ELR (cell line): ENCODE measurements at places on chromosomes 5 and 9.
A peak's percentile ranks its signal among the peaks of the same experiment; 100 is the strongest.

DNA sequence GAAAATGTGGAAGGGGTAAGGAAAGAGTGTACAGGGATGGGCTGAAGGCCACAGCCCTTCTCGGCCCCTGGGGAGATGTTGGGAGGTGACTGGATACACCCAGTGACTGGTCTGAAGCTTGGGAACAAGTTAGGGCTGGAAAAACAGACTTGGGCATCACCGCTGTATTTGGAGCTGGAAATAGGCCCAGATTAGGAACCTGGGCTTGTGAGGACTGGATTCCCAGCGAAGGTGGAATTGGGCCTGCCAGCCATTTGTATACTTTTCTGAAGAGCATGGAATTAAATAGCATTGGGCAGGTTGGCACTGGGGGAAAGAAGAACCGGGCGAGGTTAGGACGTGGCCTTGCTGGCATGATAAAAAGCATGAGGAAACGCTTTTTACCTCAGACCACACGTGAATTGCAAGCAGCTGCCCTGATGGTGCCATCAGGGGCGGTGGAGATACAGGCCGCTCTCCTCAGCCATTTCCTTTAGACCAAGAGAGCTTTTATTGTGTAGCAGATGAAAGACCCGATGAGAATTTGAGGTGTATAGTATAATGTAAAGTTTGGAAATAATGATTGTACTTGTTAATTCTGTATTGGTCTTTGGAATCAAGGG lies 37.8 kb downstream of the OTULIN start:
- no peak for DNase-seq

- no peak for DNase-seq
These were observed 81.6 kb downstream of the PTCH1 start for GRCh38 chr9:95435074-95435728.

- no peak for DNase-seq
These were observed 661.1 kb downstream of the PTPRD start for GRCh38 chr9:9951556-9952160.

DNA sequence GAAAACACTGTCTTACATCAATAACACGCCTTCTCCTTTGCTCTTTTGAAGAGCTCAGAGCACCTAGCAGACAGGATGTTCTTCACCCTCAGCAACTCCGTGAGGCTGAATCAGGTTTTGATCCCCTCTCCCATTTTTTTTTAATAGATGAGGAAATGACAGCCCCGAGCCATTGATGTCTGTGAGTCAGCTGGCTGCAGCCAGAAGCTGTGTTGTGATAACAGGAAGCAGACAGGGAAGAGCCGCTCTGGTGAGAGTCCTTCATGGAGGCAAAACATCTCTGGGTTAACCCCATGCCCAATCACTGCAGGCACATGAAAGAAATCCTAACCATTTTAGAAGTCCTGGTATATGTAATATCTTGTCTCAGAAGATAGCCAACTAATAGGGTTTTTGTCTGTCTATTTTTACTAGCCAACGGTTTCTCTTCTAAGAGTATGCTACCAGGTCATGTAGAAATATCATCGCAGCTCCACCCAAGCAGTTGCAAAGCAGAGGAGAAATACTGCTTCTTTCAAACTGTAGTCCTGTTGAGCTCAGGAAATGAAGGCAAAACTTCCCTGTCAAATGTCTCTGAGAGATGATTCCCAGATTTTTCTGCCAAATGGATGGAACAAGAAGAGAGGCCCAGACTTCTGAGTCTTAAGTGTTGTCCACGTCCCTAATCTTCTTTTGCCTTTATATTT lies 568.9 kb downstream of the CCDC171 start:
- peak; percentile 82 for DNase-seq

- DNase-seq: no peak
These were observed 154.3 kb downstream of the PHF2 start for GRCh38 chr9:93730648-93731047.

DNA sequence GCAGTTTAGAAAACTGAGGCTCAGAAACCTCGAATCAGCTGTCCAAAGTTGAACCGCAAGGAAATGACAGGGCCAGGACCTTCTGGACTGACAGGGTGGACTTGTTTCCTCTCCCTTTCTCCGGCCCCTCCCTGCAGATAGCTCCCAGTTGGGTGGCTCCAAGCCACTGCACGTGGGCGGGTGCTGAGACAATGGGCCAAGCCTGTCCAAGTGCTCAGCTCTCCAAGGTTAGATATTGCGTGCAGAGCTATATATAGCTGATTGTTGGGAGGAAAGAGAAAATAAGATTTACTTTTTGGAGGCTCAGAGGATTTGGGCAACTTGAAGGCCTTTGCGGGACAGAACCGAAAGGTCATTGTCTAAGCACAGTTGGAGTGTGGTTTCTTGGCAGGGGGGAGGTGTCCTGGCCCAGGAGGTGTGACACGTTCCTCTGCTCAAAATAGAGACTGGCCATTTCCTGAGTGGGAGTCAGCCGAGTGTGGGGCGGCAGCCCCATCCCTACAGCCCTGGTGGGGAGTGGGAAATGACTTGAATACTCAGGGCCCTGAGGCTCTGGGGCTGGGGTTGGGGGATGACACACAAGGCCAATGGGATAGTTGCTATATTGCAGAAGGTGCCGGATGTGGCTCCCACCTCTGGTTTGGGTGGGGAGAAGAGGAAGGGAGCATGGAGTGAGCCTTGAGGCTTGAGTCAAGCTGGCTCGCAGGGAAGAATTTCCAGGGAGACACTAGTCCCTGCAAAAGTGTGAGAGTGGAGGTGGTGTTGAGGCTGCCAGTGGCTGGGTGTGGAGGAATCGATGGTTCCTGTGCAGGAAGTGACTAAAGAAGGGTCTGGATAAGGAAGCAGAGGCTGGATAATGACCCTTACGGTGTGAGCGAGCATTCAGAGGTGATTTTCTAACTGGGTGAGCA lies 44.4 kb upstream of the SMAD5 start:
- DNase-seq: no peak

DNA sequence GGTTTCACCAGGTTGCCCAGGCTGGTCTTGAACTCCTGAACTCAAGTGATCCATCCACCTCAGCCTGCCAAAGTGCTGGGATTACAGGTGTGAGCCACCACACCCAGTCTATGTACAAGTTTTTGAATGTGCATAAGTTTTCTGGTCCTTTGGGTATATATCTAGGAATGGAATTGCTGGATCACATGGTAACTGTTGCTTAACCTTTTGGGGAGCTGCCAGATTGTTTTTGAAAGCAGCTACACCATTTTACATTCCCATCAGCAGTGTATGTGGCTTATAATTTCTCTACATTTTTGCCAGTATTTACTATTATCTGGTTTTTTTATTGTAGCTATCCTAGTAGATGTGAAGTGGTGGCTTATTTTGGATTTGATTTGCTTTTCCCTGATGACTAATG lies 8.9 kb upstream of the LNPEP start:
- no peak for DNase-seq

DNA sequence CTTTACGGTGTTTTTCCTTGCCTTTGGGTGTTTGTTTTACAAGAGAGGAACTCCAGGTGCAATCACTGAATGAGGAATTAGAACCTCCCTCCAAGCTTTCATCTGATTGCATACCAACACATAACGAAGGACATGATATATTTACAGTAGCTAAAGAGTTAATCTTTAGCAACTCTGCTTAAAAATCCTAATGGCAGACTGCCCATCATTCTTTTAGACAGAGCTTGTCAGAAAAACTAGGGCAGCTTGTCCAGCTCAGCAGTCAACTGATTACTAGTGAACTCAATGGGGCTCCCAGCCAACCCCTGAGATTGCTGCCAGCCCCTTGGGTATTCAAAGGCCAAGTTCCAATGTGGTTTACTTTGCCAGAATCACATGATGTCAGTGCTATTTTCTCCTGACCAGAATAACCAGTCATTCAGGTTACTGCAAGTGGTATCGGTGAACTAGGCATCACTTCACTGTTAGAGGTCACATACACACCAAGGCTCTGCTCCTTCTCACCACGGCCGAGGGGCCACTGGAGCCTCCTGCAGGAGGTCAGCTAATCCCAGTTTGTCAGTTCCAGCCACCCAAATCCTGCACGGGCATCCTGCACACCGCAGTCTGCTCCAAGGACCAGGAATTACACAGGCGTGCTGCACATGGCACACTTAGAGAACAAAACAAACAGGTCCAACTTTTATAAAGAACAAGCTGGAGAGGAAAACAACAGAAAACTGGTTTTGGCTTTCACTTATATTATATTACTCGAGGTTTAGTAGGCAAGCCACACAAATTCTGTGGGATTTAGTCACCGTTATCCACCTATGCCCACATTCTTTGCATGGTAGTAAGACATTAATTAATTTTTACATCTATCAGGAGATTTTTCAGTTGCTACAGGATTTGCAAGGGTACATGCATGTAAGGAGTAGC lies 62.5 kb downstream of the NFIB start:
- peak; percentile 23 for DNase-seq

GRCh38 chr5:120252839-120253238 lies 211.3 kb upstream of the PRR16 start:
- peak; percentile 54 for DNase-seq

DNA sequence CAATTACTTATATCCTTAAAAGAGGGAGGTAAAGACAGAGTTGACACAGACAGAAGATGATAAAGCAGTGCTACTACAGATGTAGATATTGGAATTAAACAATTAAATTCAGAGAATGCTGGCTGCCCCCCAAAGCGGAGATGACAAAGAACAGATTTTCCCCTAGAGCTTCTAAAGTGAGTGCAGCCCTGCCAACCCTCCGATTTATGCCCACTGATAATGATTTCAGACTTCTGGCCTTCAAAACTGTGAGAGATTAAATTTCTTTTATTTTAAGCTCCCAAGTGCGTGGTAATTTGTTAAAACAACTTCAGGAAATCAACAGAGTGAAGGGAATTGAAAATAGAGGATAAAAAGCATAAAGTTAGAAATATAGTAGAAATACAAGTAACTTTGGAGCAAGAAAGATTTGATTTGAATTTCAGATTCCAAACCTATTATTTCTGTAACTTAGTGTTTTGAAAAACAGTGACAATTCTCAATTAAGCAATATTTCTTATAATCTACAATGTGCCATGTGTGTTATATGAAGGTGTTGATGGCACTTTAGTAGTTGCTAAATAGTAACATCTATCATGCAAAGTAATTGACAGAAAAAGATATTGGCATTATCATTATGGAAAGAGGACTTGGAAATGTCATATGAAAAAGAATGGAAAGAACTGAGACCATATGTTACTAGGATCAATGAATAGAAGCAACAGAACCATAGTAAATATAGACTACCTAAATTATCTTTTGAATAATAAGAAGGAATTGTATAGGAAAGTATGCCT lies 946.4 kb upstream of the PTPRD start:
- DNase-seq: no peak

- DNase-seq: peak; percentile 79
These were observed 118.7 kb upstream of the CCDC112 start for GRCh38 chr5:115415143-115415491.

DNA sequence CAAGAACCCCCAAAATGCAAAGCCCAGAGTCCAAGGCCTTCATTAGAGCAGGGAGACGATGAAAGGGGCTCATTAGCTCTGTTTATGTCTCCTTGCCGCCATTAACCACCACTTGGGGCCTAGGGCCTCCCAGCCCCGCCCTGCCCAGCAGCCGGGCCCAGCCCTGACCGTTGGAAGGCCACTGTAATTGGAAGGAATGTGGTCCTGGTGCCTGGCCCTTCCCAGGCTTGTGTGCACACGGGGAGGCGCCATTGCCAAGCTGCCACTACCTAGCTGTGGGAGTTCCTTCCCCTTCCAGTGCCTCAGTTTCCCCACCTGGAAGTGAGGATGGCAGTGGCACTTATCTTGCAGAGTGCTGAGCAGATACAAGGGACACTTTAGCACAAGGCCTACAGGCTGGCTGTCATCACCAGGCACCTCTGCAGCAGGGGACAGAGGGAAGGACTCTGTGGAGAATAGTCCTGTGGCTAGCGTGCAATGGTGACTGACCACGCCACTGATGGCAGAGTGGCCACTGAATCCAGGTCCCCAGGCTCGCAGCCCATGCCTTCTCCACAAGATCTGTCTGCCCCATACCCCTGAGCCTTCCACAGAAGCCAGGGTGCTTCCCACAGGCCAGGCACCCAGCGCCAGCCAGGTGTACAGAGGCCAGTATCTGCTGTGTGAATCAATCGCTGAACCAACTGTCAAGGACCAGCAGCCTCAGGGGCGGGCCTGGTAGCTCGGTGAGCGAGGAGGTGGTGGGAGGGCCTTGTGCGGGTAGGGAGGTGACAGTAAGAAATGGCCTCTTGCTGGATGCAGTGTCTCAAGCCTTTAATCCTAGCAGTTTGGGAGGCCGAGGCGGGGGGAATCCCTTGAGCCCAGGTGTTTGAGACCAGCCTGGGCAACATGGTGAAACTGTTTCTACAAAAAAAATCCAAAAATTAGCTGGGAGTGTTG lies 20.8 kb downstream of the GBGT1 start:
- no peak for DNase-seq

DNA sequence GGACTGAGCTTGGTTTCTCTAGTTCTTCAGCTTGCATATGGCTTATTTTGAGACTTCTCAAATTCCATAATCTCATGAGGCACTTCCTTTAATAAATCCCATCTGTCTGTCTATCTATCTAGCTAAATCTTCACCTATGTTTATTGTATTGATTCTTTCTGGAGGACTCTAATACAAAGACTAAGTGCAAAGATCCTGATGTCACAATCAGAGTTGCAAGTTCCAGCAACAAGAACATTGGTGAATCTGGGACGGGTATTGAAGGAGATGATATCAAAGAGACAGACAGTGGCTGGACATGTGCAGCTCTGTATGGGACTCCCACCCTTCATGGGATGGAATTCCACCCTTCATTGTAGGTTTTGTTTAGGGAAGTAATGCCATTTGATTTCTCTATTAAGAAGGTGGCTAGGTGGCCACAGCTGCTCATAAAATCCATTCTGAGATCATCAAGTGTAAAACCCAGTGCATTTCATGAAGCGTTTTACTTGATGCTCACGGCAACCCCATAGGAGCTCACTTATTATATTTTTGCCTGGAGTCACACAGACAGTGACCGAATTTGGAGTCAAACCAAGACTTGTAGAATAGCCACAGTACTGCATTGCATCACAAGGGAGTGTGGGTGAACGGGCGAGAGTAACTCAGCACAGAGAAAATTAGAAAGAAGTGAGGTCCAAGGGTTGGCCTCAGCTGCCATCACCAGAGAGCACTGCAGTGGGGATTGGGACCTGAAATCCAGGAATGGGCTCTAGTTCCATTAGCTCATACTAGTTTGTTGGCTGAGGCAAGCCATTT lies 24.9 kb downstream of the TAS2R1 start:
- DNase-seq: peak; percentile 26

GRCh38 chr9:112780450-112781036 lies 30.0 kb downstream of the SNX30 start:
- DNase-seq: peak; percentile 8

GRCh38 chr5:175836737-175837136 lies 34.6 kb upstream of the CPLX2 start:
- no peak for DNase-seq

- DNase-seq: no peak
These were observed 265.1 kb upstream of the PANK3 start for GRCh38 chr5:168844016-168844921.

GRCh38 chr9:87886210-87886932 lies 3.7 kb downstream of the SPATA31E1 start:
- no peak for DNase-seq
